Left renal cortex interstitium (tissue), 4 donors: ENCODE measurements at places on chromosomes 11 and 22. TPM values are rescaled to one million over a fixed set of nuclear protein-coding genes. Genes with fewer than 3 reads are reported as not detected.

DNA sequence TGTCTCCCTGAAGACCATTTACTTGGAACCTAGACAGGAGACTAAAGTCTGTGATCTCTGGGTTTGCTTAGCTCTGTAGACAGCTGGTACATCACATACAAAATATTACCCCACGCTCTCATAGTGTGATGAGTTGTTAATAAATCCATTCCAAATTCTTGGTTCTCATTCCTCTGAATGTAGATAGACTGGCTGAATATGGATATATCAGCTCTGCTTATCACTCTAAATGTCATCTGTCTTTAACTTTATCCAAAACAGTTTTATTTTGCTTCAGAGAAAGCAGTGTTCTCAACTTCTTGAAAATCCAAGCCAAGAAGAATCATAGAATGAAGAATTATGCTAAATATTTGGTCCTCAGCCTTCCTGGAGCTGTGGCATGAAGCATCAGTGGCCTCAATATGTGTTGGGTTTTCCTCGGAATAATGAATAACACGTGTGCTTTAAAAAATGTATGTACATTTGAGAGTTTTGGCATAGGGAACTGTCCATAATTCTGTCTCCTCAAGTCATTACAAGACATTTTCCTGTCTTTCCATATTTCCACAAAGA, 10.5 kb upstream of the LDLRAD3 start:
- no peak for DNase-seq

Gene MS4A13
- not detected for polyA plus RNA-seq

DNA sequence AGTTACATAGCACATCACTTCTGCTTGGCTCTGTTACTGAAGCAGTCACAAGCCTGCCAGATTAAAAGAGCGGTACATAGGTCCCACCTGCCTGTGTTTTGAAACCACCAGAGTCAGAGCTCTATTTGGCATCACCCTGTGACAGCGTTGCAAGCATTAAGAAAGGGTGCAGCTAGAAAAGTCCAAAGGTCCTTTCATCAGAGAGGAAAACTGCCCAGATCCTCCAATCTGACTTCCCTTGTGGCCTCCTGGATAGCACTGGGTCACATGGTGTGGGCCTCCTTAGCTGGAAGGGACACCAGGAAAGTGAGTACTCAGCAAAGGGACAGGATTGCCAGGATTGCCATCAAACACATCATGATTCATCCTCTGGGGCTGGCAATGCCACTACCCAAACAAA, 22.9 kb downstream of the STX3 start:
- no peak for DNase-seq

DNA sequence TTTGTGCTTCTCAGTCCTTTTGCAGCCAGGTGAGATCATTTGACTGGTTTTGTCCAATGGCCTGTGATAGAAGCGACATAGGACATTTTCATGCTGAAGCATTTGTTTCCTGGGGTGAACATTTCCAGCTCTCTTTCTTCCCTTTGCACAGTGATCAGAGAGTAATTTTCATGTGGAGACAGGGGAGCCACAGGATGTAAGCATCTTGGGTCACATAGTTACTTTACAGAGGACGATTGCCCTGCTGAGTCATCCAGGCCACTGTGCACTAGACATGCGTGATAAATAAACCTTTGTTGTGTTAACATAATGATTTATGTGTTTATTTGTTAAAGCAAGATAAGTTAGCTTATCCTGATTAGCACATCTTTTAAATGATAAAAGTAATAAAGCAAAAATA, 263.5 kb upstream of the CCDC179 start:
- DNase-seq: no peak

DNA sequence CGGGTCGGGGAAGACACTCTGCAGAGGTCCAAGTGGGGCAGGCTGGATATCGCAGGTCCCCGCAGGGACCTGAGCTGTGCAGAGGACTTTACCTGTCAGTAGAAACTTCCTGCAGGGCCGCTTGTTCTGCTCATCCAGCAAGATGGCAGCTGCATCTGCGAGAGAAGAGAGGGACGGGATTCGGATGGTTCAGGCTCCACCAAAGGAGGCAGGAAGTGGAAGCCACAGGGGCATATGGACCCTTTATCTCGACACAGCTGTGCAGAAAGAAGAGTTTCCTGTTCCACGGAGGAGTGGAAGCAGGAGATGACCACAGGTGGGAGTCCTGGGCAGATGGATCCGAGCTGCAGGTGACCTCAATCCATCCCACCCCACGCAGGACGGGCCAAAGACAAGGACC, 22.5 kb downstream of the CABP7 start:
- DNase-seq: no peak

Gene CCDC157
- 7.6 TPM for polyA plus RNA-seq

GRCh38 chr11:86722006-86722405, 49.6 kb upstream of the ME3 start:
- DNase-seq: no peak

Gene TRIM51
- not detected for polyA plus RNA-seq

Gene VSIG10L2
- polyA plus RNA-seq: not detected

GRCh38 chr11:58573451-58574104, 2.1 kb downstream of the LPXN start:
- no peak for DNase-seq

Gene CCDC116
- polyA plus RNA-seq: 0.13 TPM

Gene RAB3IL1
- 28.5 TPM for polyA plus RNA-seq

DNA sequence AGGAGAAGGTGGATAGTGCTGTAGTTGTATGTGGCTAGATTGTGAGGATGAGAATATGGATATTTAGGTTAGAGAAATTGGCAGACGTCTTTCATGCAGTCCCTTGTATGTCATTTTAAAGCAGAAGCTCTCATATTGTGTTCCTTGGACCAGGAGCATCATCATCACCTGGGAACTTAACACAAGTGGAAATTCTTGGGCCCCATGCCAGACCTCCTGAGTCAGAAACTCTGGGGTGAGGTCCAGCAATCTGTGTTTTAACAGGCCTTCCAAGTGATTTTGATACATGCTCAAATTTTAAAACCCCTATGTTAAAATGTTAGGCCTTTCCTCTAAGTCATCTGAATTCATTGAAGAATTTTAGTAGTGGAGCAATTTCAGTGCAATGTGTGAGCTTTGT, 34.8 kb downstream of the JHY start:
- DNase-seq: no peak

GRCh38 chr11:68122936-68123539, 1.9 kb upstream of the CHKA start:
- DNase-seq: no peak

Gene HPX
- polyA plus RNA-seq: 4.4 TPM

Gene SHISA8
- 1.1 TPM for polyA plus RNA-seq

GRCh38 chr22:17921871-17922821, 102.2 kb downstream of the MICAL3 start:
- DNase-seq: no peak

Gene JHY
- polyA plus RNA-seq: 13.9 TPM

GRCh38 chr22:43482318-43482625, 70.5 kb downstream of the MPPED1 start:
- DNase-seq: no peak

GRCh38 chr11:63485777-63486176, 5.2 kb downstream of the PLAAT5 start:
- no peak for DNase-seq

Gene TYR
- 0.33 TPM for polyA plus RNA-seq

Gene TMEM45B
- 17.9 TPM for polyA plus RNA-seq

Gene PHF21B
- polyA plus RNA-seq: 8.9 TPM

- DNase-seq: no peak
Measured at GRCh38 chr22:38262051-38262795, 10.6 kb downstream of the TMEM184B start.

Gene TRPM5
- 1.7 TPM for polyA plus RNA-seq

DNA sequence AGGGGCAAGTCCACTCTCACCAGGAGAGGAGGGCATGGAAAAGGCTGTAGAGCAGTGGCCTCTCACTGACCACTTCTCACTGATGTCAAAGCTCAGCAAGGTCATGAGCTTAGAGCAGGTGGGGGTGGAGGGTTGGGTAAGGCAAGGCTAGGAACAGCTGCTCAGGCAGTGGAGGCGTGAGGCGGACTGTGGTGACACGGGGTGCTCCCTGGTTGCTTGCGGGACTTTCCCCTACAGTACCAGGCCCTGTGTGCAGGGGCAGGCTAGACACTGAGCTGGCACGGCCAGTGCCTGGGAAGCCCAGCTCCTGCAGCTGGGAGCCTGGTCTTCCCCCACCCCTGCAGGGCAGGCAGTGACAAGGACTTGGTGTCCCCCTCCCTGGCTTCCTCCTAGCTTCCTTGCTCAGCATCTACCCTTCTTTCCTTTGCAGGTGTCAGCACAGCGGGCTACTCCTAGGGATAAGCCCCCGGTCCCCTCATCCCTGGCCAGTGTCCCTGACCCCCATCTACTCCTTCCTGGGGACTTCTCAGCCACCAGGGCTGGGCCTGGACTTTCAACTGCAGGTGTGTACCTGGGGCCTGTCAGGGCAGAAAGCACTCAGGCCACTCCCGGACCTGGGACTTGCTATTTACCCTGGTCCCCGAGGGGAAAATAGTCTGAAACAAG, 45.6 kb downstream of the PISD start:
- no peak for DNase-seq

- no peak for DNase-seq
Measured at GRCh38 chr22:44586351-44586990, 88.4 kb upstream of the RTL6 start.

Gene RPS6KA4
- 14.4 TPM for polyA plus RNA-seq

Gene OR51I2
- polyA plus RNA-seq: not detected

- DNase-seq: no peak
Measured at GRCh38 chr11:1336836-1337646, 27.6 kb upstream of the TOLLIP start.

Gene PGR
- 0.03 TPM for polyA plus RNA-seq

DNA sequence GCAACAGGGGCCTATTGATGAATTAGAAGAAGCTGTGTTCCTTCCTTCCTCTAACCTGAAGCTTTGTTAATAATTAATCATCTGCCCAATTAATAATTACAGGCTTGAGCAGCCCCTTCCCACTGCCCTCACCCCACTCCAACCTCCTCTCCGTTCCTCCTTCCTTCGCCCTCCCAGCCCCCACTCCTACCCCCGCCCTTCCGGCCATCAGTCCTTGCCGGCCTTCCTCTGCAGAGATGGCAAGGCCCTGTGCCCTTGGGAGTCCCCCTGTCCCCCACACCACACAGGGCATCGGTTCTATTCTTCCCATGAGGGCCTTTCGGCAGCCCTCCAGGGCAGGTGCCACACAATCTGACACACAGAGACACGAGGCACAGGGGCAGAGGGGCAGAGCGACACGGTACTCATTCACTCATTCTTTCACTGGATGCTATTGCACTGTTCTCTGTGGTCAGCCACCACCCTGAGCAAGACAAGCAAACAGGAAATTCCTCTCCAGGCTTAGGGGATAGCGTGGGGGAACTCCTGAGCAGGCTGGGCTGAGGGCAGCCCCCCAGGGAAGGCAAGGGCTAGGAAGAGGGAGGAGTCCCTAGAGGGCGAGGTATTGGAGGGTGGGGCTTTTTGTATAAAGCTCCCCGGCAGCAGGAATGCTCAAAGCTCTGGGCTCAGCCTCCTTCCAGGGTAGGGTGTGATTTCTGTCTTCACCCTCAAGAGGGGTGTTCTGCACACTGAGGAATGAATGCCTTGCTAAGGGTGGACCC, 14.7 kb downstream of the MGAT3 start:
- DNase-seq: no peak

GRCh38 chr11:62479631-62480201, 60.9 kb downstream of the SCGB1A1 start:
- DNase-seq: no peak
